ENCODE measurements at places on chromosomes 11 and 22.
A peak's percentile ranks its signal among the peaks of the same experiment; 100 is the strongest.

- DNase-seq, result no peak
Observed at GRCh38 chr11:40722179-40722795, 737.2 kb downstream of the LRRC4C start.

- no peak for DNase-seq
Observed at GRCh38 chr11:71930556-71931244, 1.9 kb downstream of the RNF121 start.

GRCh38 chr11:76232026-76232665 lies 25.8 kb upstream of the WNT11 start:
- DNase-seq, result no peak

- no peak for DNase-seq
Observed at GRCh38 chr11:86241956-86242535, 2.5 kb upstream of the EED start.

- no peak for DNase-seq
Observed at GRCh38 chr11:118318581-118319336, 14.2 kb downstream of the CD3E start.

DNA sequence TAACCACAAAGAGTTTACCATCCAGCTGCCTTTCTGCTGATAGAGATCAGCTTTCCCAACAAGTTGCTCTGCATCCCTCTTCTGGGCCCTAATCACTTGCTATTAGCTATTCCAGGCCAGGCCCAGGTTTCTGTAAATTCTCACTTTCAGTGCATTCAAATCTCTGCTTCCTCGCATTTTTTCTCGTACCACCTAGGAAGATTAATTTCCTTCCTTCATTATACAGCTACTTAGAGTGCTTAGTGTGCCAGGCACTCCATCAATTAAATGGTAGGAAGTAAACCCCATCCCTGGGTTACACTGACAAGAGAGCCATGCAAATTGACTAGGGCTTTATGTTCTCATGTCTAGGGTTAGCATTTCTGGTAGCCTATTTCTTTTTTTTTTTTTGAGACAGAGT lies 9.7 kb downstream of the SIAE start:
- DNase-seq, result no peak

GRCh38 chr11:102429691-102430090 lies 22.9 kb downstream of the TMEM123 start:
- DNase-seq, result no peak

DNA sequence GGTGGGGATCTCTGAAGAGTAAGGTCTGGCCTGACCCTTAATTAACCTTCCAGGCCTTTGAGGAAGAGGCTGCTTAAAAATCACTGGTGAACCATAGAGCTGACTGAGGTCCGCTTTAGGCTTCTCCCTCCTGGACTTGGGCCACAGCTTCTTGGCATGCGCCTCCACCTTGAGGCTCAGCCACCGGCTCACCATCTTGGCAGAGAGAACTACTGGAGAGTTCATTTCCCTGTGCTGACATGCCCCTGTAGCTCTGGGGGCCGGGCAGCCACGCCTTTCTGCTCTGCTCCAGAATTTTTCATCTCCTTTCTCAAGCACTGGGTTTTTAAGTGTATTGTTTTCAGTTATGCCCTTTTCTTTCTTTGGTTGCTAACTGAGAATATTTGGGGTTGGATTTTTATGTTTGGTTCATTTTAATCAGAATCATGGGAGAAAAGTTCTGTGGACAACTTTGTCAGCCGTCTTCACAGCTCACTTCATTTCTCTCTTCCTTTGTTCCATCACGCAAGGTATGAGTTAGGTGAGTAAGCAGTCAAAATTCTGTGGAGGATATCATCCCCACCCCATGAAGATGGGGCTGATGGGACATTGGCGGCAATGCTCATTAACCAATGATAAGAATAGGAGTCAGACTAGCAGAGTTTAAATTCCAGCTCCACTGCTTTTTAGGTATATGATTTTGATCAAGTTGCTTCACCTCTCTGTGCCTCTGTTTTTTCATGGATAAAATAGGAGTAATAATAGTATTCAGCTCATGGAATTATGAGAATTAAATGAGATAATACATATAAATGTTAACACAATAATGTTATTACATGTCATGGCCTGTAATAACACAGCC lies 103.9 kb downstream of the DBX1 start:
- no peak for DNase-seq

DNA sequence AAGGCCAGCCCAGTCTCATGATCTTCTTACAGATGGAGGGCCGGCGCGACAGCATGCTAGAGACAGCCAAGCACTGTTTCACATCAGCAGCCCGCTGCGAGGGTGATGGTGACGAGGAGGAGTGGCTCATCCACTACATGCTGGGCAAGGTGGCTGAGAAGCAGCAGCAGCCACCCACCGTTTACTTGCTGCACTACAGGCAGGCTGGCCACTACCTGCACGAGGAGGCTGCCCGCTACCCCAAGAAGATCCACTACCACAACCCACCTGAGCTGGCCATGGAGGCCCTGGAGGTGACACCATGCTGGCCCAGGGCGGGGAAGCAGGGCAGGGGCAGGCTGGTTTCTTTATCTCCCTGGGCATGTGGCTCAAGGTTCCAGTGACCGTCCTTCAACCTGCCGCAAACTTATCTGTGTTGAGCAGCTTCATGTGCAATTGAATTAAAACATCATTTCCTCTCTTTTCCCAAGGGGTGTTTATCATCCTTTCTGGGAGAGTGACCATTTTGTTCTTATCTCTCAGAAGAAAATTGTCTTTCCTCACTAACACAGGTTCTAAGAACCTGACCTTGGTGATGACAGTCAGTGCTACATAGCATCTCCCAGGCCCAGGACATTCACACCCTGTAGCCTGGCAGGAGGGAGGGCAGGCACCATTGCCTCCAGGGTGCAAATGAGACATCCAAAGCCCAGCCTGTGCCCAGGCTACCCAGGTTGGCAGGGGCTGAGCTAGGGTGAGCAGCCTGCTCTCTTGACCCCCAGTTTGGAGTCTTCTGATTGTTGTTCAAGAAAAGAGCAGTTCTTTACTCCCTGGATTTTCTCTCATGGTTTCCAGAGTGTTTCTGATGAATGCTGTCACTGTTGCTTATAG lies 80.7 kb downstream of the CABIN1 start:
- no peak for DNase-seq

- no peak for DNase-seq
Observed at GRCh38 chr11:130581646-130582045, 133.2 kb downstream of the ADAMTS15 start.

DNA sequence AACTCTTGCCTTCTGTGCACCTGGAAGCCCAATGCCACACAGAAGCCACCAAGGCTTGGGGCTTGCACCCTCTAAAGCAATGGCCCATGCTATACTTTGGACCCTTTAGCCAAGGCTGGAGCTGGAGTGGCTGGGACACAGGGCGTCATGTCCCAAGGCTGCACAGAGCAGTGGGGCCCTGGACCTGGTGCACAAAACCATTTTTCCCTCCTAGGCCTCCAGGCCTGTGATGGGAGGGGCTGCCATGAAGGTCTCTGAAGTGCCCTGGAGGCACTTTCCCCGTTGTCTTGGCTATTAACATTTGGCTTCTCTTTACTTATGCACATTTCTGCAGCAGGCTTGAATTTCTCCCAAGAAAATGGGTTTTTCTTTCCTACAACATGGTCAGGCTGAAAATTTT lies 20.6 kb upstream of the TMEM45B start:
- DNase-seq, result no peak

DNA sequence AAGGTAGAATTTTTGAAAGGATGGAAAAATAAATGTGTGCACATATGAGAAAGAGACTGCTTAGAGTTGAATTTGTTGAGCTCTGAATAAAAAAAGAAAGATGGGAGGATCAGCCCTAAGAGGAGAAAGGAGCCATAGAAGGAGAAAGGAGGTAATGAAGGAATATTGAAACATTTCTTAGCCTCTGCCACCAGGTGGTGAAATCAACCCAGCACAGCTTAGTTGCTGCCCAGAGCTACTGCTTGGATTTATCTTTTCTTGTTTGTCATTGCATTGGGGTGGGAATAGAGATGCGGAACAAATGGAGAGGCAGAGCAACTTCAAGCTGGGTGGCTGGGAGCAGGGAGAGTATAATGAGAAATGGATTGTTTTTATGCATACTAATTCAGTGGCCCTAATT lies 80.4 kb downstream of the SERGEF start:
- DNase-seq, result no peak

DNA sequence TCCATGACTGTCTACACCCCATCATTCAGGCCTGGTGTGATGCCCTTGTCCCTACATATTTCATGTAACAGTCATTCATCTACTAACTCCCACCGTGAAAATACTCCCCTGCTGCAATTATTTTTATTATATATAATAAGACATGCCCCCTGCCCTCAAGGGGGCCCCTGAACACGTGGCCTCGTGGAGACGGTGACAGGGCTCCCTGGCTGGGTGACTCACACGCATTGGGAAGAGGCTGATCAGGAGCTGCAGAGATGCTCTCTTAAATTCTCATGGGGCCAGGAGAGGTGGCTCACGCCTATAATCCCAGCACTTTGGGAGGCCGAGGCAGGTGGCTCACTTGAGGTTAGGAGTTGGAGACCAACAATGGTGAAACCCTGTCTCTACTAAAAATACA lies 88.6 kb downstream of the ST3GAL4 start:
- DNase-seq, result no peak

GRCh38 chr11:126433244-126433846 lies 77.9 kb downstream of the ST3GAL4 start:
- no peak for DNase-seq

DNA sequence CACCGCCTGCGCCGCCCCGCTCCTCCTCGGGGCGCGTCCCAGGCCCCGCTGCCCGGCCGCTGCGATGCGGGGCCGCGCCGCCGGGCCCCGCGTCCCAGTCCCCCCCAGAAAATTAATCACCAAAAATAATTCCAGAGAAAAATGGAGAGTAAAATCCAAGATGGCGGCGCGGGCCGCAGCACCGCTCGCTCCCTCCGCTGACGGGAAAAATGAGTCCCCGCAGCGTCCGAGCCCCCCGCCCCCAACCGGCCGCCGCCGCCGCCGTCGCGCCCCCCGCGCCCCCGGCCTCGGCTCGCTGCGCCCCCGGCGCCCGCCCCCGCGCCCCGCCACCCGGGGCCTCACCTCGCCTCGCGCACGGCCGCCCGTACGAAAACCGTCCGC lies at the start of gene KMT5B:
TSS of gene KMT5B (minus strand) at position 162 of the 381 bp plus-strand sequence. CDS start 23,220 bp downstream, outside the sequence.
- DNase-seq, result peak; percentile 94

- peak; percentile 78 for DNase-seq
Observed at GRCh38 chr11:121152764-121153163, 51.7 kb downstream of the TECTA start.

- no peak for DNase-seq
Observed at GRCh38 chr11:78930810-78931523, 356.3 kb upstream of the NARS2 start.

GRCh38 chr11:122172352-122173073 lies 56.5 kb upstream of the BLID start:
- no peak for DNase-seq

GRCh38 chr11:120197251-120197891 lies 13.5 kb upstream of the OAF start:
- DNase-seq, result no peak

GRCh38 chr11:29260939-29261705 lies 755.7 kb downstream of the KCNA4 start:
- DNase-seq, result no peak

DNA sequence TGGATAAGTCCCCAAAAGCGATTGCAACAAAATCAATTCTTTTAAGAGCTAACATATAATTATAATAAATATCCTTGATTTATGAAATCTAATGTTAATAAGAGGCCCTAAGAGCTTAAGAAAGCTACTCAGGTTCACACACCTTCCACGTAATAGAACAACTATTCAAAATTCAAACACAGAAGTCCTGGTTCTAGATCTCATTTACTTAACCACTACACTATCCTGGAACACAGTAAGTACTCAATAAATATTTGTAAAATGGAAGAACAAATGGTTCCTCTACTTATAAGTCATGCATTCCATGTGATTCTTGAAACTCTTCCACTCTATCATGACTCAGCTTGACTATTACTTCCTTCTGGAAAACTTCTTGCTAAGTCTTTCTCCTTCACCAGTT lies 268.2 kb downstream of the FAM181B start:
- DNase-seq, result no peak

GRCh38 chr11:75700940-75701339 lies 16.7 kb upstream of the MOGAT2 start:
- DNase-seq, result no peak

DNA sequence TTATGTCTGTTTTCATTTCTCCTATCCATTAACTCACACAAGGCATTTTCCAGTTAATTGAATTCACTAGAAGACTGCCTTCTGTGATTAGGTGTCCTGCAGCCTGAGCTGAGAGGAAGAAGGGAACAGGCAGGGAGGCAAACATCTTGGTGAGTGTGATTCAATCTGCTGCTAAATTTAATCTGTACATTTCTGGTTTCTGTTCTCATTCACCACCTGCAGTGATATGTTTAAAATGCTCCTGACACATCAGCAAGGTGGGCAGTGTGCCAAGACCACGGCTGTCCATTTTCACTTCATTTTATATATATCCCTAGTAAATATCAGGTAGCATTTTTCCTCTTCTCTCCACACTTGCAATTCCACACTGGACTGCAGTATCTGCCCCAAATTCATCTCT lies 416.5 kb downstream of the TMEM135 start:
- DNase-seq, result no peak

- no peak for DNase-seq
Observed at GRCh38 chr22:35674335-35674734, 26.1 kb downstream of the APOL6 start.

- DNase-seq, result no peak
Observed at GRCh38 chr11:69934861-69935494, 115.8 kb upstream of the FGF3 start.

DNA sequence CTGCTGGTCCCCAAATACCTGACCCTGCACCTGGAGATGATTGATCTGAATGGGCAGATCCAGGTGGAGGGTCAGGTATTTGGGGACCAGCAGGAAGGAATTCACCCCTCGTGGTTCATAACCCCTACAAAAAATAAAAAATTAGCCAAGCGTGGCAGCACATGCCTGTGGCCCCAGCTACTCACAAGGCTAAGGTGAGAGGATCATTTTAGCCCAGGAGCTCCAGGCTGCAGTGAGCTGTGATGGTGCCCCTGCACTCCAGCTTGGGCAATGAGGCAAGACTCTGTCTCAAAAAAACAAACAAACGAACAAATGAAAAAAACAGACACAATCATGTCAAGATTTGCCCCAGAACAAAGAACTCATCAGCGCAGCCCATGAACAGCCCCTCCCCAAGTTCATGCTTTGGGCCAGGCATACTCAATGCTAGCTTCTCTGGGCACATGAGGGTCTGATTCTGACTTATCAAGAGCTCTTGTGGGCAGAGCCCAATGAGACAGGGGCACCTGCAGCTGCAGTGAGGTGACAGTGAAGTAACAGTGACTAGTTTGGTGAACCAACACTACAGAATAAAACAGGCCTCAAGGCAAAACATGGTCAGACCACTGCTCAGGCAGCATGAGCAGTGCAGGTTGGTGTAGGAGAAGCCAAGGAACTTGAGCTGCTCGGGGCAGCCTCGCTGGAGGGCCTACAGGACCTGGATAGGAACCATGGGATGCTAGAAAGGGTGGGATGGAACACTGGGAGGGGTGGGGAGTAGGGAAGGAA lies 10.2 kb upstream of the FCHSD2 start:
- no peak for DNase-seq

- peak; percentile 77 for DNase-seq
Observed at GRCh38 chr11:75583718-75584658, 21.9 kb downstream of the SERPINH1 start.

Measured in upper lobe of left lung (tissue), 6 donors.